ENCODE measurements at places on chromosomes 16 and 17. TPM values are rescaled to one million over a fixed set of nuclear protein-coding genes. Genes with fewer than 3 reads are reported as not detected.

Gene ST6GALNAC1
- total RNA-seq = 0.42 TPM

Gene SGCA
- total RNA-seq = 15.4 TPM

Gene DOK4
- 11.8 TPM for total RNA-seq

Gene ZNF48
- 6.7 TPM for total RNA-seq

Gene TAT
- not detected for total RNA-seq

Gene SLC16A6
- total RNA-seq = 0.74 TPM

Gene OTOA
- 0.42 TPM for total RNA-seq

Gene ARHGDIA
- total RNA-seq = 31.0 TPM

Gene KRT17
- 33.5 TPM for total RNA-seq

Gene OR2C1
- total RNA-seq = 0.85 TPM

Gene NPIPA7
- 7.7 TPM for total RNA-seq

Gene ZFP3
- total RNA-seq = 9.2 TPM

Gene TNK1
- total RNA-seq = 1.2 TPM

Gene DHX58
- 7.6 TPM for total RNA-seq

Gene GABARAPL2
- total RNA-seq = 77.5 TPM

Data from urinary bladder (tissue), 4 donors.